Right lobe of liver (tissue), 6 donors: ENCODE measurements at places on chromosomes 11 and 22. TPM values are rescaled to one million over a fixed set of nuclear protein-coding genes. Genes with fewer than 3 reads are reported as not detected.
A peak's percentile ranks its signal among the peaks of the same experiment; 100 is the strongest.

- peaks cover 7% of the 10 kb centered on the region for H3K4me1 ChIP-seq
- H3K4me3 ChIP-seq, result peak overlapping the region; percentile 87
- DNase-seq, result no peak
- H3K36me3 ChIP-seq, result peaks cover 2% of the 10 kb centered on the region
Observed at GRCh38 chr11:64809781-64810241, 540 bp downstream of the MEN1 start.

GRCh38 chr11:2342981-2343380 lies 34.1 kb upstream of the CD81 start:
- DNase-seq, result no peak
- peaks cover 11% of the 10 kb centered on the region for H3K4me1 ChIP-seq
- H3K27me3 ChIP-seq, result no peaks in the 10 kb centered on the region

GRCh38 chr11:125070699-125071254 lies 7.7 kb downstream of the SLC37A2 start:
- H3K4me1 ChIP-seq, result no peaks in the 10 kb centered on the region
- H3K36me3 ChIP-seq, result no peaks in the 10 kb centered on the region
- peak; percentile 78 for DNase-seq

The SERPING1 gene
- 2,061 TPM for total RNA-seq

- H3K27ac ChIP-seq, result no peak overlapping the region
- H3K4me3 ChIP-seq, result no peak overlapping the region
- no peak for DNase-seq
- no peaks in the 10 kb centered on the region for H3K36me3 ChIP-seq
Observed at GRCh38 chr11:131889146-131889577, 518.7 kb downstream of the NTM start.

- H3K4me3 ChIP-seq, result no peak overlapping the region
- peaks cover 41% of the 10 kb centered on the region for H3K27me3 ChIP-seq
- no peaks in the 10 kb centered on the region for H3K36me3 ChIP-seq
Observed at GRCh38 chr11:17720796-17721171, 1.4 kb downstream of the MYOD1 start.

DNA sequence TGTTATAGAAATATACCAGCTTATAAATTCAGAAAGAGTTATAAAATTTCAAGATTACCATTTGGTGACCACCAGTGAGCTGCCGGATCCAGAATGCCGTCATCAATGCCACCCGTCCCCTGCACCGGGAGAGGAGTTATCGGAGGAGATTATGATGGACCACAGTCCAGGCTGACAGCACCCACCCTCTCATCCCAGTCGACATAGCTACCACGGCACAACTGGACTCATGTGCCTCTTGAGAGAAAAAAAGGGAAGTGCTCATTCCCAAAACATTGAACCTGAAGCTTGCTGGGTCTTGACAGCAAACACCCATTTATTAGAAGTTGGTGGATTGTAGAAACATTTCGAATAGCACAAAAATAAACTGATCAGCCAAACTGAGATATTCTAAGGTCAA lies 1331.5 kb downstream of the TBC1D22A start:
- no peaks in the 10 kb centered on the region for H3K36me3 ChIP-seq
- peak; percentile 17 for DNase-seq
- H3K4me1 ChIP-seq, result no peaks in the 10 kb centered on the region
- no peak overlapping the region for H3K27ac ChIP-seq
- no peak overlapping the region for H3K4me3 ChIP-seq

GRCh38 chr11:114296605-114297372 lies 590 bp downstream of the NNMT start:
- H3K27ac ChIP-seq, result peak overlapping the region; percentile 95
- peaks cover 36% of the 10 kb centered on the region for H3K4me1 ChIP-seq
- peak overlapping the region; percentile 69 for H3K4me3 ChIP-seq
- DNase-seq, result no peak
- H3K36me3 ChIP-seq, result peaks cover 7% of the 10 kb centered on the region
- no peaks in the 10 kb centered on the region for H3K27me3 ChIP-seq

The PANX2 gene
- total RNA-seq, result 8.1 TPM

GRCh38 chr11:22699388-22699787 lies 33.0 kb downstream of the GAS2 start:
- no peaks in the 10 kb centered on the region for H3K27me3 ChIP-seq
- no peak overlapping the region for H3K4me3 ChIP-seq
- DNase-seq, result no peak
- H3K27ac ChIP-seq, result no peak overlapping the region
- H3K4me1 ChIP-seq, result no peaks in the 10 kb centered on the region

The MRGPRX2 gene
- not detected for total RNA-seq

DNA sequence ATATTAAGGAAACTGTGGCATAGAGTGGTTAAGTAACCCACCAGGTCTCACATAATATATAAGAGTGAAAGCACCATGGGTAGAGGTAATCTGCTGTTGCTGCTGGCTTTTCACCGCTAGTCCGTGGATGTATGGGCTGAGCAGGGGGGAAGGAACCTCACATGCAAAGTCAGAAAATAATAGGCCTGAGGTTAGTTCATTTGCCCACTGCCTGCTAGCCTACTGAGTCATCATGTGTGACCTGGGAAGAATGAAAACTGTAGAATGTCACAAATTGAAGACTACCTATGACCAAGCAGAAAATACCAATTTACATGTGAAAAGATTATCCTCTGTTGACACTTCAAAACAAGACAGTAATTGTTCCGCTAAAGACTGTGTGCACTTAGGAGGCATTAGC lies 560.1 kb upstream of the FAT3 start:
- no peaks in the 10 kb centered on the region for H3K36me3 ChIP-seq
- H3K27ac ChIP-seq, result no peak overlapping the region
- H3K4me3 ChIP-seq, result no peak overlapping the region
- H3K27me3 ChIP-seq, result no peaks in the 10 kb centered on the region

- H3K4me3 ChIP-seq, result no peak overlapping the region
- no peaks in the 10 kb centered on the region for H3K36me3 ChIP-seq
- H3K27me3 ChIP-seq, result no peaks in the 10 kb centered on the region
- H3K4me1 ChIP-seq, result no peaks in the 10 kb centered on the region
Observed at GRCh38 chr11:87212891-87213290, 175.2 kb downstream of the TMEM135 start.

The APOA5 gene
- 57.8 TPM for total RNA-seq

- DNase-seq, result peak; percentile 46
- H3K27ac ChIP-seq, result peak overlapping the region; percentile 79
- no peaks in the 10 kb centered on the region for H3K4me1 ChIP-seq
- no peak overlapping the region for H3K4me3 ChIP-seq
- peaks cover 5% of the 10 kb centered on the region for H3K36me3 ChIP-seq
Observed at GRCh38 chr22:46084376-46084775, 66.0 kb upstream of the PPARA start.

The RFPL1 gene
- total RNA-seq, result not detected

DNA sequence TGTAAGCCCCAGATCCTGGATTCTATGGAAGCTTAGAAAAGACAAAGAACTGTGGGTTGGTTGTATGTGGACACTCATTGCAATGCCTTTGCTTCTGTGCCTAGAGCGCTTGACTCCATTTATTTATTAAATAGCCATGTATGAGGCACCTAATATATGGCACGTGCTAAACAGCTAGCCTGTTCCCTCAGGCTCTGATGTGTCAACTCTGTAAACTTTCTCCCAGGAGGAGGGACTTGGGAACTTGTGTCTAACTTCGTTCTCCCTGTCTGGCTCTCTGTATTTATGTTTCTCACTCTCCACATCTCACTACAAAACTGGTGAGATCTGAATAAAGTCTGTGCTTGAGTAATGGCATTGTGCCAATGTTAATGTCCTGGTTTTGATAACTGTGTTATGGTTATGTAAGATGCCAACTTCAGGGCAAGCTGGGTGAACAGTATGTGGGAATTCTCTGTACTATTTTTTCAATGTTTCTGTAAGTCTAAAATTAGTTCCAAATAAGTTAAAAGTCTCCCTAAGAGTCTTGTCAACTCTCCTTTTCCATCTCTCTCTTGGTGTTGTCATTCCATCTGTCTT lies 34.1 kb upstream of the ZBTB16 start:
- H3K4me3 ChIP-seq, result no peak overlapping the region
- no peaks in the 10 kb centered on the region for H3K27me3 ChIP-seq

DNA sequence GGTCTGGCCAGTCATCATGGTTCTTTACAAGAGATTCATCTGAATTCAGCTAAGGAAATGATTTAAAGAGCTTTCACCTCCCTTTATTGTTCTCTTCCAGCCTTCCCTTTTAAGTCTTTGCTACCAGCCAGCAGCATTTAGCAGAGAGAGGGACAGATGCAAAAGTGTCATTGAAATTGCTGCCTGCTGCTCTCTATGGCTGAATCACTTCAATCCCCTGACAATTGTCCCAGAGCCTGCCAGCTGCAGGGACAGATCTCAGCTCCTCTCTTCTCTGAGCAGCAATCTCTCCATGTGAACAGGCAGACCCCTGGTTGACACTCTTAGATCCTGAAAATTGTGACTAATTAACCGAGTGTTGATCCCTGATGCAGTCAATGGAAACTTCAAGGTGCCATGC lies 816.9 kb upstream of the CCDC90B start:
- DNase-seq, result no peak
- no peaks in the 10 kb centered on the region for H3K36me3 ChIP-seq
- H3K27ac ChIP-seq, result no peak overlapping the region
- H3K4me3 ChIP-seq, result no peak overlapping the region

GRCh38 chr11:72308226-72309073 lies 64.5 kb upstream of the PHOX2A start:
- peaks cover 5% of the 10 kb centered on the region for H3K36me3 ChIP-seq
- H3K4me1 ChIP-seq, result no peaks in the 10 kb centered on the region
- no peak overlapping the region for H3K27ac ChIP-seq
- no peaks in the 10 kb centered on the region for H3K27me3 ChIP-seq

- peak overlapping the region; percentile 51 for H3K27ac ChIP-seq
- H3K4me1 ChIP-seq, result peaks cover 5% of the 10 kb centered on the region
- no peaks in the 10 kb centered on the region for H3K36me3 ChIP-seq
- H3K4me3 ChIP-seq, result peak overlapping the region; percentile 19
Observed at GRCh38 chr11:65894034-65894591, 3.6 kb downstream of the CCDC85B start.
